ENCODE measurements at places on chromosomes 2 and 18.

DNA sequence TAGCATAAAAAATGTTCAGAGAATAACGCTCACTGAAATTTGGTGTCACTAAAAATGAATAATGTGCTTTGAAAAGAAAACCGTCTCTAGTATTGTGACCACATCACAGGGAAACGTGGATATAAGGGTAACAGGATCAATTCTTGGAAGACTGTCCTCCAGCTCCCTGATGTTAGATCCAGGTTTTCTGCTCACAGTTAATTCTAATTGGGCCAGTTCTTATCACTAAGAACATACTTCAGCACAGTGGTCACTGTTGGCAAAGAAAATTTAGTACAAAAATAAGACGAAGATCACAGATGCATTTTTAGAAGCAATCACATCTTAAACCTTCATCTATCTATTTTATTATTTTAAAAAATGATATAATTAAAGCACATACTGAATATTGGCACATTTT is 57.0 kb upstream of the CD226 start:
- DNase-seq, result no peak

- DNase-seq, result no peak
Observed at GRCh38 chr2:17051538-17051937, 385.9 kb upstream of the CYRIA start.

DNA sequence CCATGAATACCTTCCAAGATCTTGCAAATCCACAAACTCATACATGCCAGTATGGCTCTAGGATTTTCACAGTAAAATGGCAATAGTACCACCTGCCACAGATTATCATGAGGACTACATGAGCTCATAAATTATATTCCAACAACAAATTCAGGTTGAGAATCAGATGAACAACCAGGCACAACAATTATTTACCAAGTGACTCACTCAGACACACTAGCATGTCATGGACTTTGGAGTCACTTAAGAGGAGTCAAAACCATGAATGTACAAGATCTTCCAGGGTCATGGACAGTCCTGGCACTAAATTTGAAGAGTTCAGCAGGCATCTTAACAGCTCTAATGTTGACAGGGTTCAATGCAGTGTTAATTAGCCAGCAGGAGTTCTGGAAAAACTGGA is 34.4 kb upstream of the BZW1 start:
- no peak for DNase-seq

DNA sequence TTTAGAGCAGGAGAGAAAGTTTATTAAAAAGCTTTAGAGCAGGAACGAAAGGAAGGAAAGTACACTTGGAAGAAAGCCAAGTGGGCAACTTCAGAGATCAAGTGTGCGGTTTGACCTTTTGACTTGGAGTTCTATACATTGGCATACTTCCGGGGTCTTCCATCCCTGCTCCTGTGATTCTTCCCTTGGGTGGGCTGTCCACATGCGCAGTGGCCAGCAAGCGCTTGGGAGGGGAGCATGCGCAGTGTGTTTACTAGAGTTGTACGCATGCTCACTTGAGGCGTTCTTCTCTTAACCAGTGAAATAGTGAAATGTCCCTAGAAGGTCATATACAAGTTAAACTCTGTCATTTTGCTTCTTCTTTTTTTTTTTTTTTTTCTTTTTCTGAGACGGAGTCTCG is 56.9 kb upstream of the ZNF532 start:
- DNase-seq, result no peak

GRCh38 chr2:237125967-237126366 is 40.3 kb downstream of the COPS8 start:
- DNase-seq, result no peak

DNA sequence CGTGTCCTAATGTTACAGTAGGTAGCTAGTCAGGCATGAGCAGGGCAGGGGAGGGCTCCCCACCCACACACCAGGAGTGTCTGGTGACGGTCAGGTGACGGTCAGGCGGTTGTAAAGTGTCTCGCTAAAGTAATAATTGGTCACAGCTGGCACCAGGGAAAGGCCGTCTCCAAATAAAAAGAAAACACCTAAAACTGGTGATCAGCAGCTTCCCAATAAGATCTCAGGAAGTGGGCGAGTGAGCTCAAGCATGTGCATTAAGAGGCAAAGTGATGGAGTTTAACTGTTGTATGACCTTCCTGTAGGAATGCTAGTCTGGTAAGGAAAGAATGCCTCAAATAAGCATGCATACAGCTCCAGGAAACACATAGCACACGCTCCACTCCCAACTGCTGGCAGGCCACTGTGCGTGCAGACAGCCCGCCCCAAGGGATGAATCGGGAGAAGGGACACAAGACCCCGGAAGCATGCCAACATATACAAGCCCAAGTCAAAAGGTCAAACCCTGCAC is 177.1 kb downstream of the RNF144A start:
- DNase-seq, result no peak

- peak; percentile 58 for DNase-seq
Observed at GRCh38 chr2:127049927-127050802, 56.8 kb downstream of the BIN1 start.

GRCh38 chr2:1707771-1708418 is 36.4 kb downstream of the PXDN start:
- no peak for DNase-seq

DNA sequence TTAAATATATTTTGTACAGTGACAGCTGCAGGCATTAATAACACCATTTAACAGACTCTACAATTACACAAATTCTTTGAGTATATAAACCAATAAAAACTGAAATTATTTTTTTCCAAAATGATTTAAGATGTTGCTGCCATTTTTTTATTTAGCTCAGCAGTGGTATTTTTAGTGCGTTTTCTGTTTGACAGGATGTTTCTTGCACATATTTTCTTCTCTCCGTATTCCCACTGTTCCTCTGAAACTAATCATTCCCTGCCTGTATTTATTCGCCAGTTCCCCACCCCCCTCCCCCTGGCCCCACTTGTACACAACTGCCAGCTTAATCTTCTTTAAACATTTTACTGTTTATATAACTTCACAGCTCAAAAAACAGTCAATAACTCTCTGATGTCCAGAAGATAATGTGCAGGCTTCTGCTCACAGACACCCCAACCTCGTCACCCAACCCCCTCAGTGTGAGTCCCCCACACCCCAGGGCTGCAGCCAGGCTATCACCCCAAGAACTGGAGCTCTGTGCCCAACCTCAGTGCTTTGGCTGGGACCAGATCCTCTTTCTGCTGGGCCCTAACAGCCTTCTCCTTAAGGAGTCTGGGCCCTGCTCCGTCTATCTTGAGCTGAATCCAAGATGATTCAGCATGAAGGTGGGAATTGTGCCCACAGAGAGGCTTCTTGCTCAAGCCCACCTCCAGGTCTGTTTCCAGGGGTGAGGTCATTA is 41.6 kb upstream of the MAP4K4 start:
- DNase-seq, result no peak

DNA sequence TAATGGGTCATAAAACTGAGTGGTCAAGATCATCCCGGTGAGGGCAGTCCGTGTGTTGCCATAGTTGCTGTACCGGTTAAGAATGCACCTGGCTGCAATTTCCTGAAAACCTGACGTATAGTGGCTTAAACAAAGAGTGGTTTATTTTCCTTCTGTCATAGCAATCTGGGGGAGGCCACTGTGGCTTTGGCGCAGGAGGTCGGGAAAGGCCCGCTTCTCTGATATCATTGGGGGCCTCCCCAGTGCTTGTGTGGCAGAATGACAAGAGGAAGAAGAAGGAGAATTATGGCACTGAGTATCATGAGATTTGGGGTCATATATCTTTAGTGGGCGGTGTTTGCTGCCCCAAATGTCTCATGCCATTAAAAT is 4.4 kb downstream of the C2orf92 start:
- no peak for DNase-seq
